ENCODE measurements at places on chromosomes 6 and 20. TPM values are rescaled to one million over a fixed set of nuclear protein-coding genes. Genes with fewer than 3 reads are reported as not detected.

OPN5 gene
- total RNA-seq = not detected

DNA sequence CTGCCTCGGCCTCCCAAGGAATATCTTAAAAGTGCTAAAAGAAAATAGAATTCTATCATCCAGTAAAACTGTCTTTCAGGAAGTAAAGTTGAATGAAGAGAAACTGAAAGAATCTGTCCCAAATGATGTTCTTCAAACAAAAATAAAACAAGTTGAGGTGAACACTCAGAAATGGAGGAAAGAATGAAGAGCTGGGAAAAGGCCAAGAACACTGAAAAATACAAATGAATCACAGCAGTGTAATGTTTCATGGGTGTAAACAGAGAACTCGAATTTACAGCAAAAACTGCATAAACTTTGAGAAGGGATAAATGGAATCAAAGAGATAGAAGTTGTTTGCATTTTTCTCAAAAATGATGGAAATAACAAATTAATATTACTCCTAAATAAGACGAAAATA is 317.3 kb downstream of the TAF4 start:
- DNase-seq = peak; percentile 50

GRCh38 chr20:59342023-59342957 is 41.9 kb downstream of the EDN3 start:
- no peak for DNase-seq

DNA sequence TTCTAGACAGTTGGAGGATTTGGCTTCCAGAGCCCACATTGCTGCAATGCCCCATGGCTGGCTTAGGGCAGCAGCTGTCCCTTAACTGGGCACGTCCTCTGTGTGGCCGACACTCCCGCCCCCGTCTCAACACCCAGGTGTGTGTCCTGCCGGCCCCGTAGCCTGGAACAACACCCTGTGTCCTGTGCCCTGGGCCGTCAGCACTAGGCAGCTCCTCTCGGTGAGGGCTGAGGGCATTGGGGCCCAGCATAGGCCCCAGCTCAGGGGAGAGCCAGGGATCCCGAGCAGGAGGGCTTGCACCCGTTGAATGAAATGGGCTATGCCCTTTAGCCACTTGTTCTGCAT is 121.0 kb downstream of the CDH4 start:
- no peak for DNase-seq

NOTCH4 gene
- total RNA-seq = 0.57 TPM

GRCh38 chr6:148509119-148509799 is 166.6 kb downstream of the SASH1 start:
- DNase-seq = peak; percentile 64

REV3L gene
- 18.2 TPM for total RNA-seq

RHAG gene
- total RNA-seq = not detected

TFAP2C gene
- 2.2 TPM for total RNA-seq

DNA sequence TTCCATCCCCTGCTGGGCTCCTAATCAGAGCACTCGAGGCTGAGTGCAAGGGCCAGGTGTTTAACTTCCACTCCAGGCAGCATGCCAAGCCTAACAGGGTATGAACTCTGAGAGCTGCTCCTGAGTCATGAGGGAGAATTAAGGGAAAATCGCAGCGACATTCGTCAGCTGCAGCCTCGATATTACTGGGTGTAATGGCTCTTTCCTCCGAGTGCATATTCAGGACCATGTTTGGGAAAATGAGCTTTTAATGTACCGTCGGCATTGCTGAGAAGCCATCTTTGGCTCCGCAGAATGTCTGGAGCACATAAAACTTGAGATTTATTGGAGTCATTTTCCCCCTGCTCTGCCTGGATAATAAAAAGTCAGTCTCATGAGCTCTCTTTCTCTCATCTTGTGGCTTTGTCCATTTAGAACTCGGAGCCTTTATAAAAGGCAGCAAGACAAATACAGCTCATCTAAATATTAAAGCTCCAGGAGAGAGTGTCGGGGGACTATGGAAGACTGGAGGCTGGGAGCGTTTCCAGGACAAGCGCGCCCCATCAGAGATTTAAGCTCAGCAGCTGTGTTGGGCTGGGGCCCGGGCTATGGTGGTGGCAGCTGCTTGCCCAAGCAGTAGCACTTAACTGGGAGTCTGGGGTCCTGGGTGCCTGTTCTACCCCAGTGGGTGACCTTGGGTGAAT is 103.7 kb downstream of the TOX2 start:
- DNase-seq = peak; percentile 88

ADIG gene
- not detected for total RNA-seq

DNA sequence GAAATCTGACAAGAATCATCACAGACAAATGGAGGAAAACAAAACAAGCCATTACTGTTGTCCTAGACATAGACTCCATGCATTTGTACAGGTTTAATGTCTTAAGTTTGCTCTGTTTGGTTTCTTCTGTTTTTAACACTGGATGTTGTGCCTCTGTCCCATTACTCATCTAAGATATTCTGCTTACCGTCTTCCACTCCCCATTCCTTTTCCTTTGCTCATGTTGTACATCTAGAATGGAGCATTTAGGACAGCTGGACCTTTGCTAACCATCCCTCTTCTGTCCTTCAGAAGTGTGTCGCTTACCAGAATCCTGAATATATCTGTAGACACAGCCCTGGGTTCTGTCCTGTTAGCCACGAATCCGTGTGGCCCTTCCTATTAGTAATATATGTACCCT is 35.2 kb downstream of the RAB22A start:
- DNase-seq = peak; percentile 58

DNA sequence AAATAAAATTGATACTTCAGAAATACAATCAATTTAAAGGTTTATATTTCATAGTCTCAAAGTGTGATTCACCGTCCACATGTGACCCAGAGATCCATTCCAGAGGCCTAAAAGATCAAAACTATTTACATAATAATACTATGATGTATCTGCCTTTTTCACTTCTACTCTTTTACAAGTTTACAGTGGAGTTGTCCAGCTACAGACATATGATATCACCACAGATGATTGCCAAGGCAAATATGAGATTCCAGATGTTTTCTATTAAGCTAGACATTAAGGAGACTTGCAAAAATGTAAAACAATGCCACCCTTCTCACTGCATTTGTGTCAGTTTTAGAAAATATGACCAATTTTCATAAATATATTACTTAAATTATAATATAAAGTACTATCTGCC is 443.7 kb downstream of the GJA1 start:
- peak; percentile 80 for DNase-seq

HMGCLL1 gene
- total RNA-seq = 0.24 TPM

All from astrocyte (in vitro differentiated cells and primary cell).